ENCODE measurements at places on chromosomes 12 and 14.

DNA sequence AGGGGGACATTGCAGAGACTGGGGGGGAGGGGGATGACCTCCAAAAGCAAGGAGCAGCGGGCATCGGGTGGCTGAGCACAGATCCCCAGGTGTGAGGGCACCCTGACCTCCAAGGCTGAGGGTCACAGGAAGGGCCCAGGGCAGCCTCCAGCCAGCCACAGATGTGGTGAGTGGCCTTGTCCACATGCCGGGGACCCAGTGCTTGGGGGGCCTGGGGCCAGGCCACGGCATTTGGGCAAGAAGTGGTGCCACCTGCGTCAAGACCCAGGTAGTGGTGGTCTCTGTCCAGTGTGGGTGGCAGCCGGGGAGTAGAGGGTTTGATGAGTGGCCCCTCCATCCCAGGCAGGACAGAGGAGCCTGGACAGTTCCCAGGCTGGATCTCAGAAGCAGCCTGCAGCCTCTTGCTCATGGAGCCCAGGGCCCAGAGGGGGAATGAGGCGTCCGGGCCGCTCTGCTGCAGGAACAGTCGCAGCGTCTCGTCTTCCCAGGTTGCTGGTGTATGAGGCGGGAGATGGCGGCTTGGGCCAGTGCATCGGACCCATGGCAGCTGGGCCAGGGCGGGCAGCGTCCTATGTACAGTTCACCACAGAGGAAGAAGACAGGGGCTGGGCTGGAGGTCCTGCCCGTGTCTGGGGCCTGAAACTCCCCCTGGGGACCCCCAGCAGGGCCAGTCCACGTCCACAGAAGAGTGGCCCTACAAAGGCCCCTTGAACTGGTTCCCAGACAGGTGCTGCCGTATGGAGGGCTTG lies 33.5 kb downstream of the CCNK start:
- DNase-seq, result peak; percentile 18

DNA sequence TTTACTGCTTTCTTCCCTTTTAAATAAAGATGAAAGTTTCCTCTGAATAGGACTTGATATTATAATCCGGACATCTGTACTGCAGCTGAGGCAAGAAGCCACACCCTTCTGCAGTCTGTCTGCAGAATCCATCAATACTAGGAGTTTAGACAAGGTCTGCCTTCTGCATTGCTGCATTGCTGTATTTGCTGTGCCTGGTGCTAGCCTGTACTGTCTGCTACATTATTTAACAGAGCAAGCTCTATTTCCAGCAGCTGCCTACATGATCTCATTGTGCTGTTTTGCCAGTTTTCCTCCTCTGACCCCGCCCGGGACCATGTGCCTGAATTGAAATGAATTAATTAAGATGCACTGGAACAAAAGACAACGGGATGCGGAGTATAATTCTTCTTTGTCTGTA lies 1.7 kb downstream of the TUBA1A start:
- peak; percentile 87 for DNase-seq

GRCh38 chr14:43903209-43903608 lies 603.9 kb downstream of the FSCB start:
- DNase-seq, result no peak

DNA sequence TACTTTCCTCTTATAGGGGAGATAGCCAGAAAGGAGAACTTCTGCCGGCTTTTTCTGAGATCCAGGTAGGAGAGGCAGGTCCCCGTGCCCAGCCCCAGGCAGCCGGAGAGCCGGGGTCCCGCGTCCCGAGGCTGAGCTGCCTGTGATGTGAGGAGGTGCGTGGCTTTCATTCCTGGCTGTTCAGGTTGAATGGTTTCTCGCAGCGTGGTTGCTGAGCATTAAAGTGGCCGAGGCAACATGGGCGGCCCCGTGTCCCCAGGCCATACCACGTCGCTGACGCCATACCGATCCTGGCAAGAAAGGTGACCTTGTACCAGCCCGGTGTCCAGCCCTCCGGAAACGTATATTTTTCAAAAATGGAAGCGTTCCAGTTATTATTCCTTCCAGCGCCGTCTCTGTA lies 116.7 kb upstream of the MYL2 start:
- no peak for DNase-seq

DNA sequence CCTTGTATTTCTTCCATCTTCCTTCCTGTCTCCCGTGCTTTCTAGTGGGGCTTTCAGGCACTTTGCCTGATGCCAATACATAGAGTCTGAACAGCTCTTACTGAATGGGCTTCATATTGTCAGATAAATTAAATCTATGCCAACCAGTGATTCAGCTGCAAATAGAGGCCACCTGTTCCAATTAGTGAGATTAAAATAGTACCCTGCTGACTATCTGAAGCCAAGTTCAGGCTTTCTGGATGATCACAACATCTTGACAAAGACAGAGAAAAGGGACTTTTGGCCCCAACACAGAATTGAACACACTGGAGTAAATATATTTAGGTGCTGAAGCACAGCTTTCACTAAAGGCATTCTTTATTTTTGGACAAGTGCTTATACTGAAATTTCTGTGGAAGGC lies 11.8 kb downstream of the TMCC3 start:
- DNase-seq, result no peak

DNA sequence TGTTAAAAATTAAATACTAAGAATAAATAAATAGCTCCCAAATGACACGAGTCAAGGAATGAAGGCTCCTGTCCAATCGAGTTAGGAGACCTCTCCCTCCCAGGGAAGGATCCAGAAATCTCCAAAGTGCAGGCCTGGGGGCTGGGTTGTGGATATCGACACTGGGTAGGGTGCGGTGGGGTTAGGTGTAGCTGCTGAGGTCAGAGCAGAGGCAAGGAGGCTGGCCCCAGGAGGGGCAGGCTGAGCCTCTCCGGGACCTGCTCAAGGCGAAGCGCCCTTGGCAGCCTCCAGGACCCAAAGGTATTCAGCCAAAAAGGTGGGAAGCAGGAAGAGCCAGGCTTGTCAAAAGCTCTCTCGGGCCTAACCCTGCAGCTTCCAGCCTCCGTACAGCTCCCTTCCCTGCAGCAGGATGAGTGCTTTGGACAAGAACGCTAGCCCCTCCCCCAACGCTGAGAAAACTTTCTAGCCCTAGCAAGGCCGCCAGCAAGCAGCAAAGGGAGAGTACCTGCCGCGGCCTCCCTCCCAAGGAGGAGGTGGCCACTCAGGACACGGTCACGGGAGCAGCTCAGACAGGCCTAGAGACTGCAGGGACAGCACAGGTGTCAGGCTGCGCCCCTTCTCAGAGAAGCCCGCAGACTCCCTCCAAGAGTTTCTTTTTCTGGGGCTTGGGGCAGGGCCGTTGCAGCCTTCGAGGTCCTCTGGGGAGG lies 3.7 kb upstream of the PNMA1 start:
- no peak for DNase-seq

DNA sequence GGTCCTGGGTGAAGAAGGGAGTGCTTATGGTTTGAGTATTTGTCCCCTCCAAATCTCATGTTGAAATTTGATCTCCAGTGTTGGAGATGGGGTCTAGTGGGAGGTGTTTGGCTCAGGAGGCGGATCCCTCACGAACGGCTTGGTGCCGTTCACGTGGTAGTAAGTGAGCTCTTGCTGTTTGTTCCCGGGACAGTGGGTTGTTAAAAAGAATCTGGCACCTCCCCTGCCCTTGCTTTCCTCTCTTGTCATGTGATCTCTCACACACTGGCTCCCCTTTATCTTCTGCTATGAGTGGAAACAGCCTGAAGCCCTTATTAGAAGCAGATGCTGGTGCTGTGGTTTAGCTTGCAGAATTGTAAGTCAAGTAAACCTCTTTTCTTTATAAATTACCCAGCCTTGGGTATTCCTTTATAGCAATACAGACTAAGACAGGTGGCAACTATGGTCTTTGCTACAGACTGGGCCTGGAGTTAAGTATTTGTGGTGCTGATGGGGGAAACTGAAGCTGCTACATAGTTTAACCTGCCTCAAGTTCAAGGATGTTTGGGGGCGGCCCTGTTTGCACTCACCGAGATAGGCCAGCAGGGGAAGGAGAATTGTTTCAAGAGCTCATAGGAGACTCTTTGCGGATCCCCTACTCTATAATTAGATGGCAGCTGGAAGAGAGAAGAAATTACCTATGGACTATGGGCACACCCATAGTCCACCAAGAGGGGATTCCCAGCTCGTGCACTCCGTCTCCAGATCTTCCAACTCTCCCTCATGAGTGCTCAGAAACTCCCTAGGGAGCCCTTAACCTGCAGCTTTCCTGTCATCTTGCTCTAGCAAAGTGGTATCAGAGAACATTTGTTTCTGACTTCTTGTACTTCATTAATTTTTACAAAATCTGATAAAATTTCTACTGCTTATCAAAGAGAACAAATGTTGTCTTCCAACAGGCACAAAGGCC lies 164.6 kb downstream of the SLC15A5 start:
- DNase-seq, result no peak

GRCh38 chr14:50821510-50822464 lies 9.2 kb downstream of the NIN start:
- DNase-seq, result peak; percentile 47

DNA sequence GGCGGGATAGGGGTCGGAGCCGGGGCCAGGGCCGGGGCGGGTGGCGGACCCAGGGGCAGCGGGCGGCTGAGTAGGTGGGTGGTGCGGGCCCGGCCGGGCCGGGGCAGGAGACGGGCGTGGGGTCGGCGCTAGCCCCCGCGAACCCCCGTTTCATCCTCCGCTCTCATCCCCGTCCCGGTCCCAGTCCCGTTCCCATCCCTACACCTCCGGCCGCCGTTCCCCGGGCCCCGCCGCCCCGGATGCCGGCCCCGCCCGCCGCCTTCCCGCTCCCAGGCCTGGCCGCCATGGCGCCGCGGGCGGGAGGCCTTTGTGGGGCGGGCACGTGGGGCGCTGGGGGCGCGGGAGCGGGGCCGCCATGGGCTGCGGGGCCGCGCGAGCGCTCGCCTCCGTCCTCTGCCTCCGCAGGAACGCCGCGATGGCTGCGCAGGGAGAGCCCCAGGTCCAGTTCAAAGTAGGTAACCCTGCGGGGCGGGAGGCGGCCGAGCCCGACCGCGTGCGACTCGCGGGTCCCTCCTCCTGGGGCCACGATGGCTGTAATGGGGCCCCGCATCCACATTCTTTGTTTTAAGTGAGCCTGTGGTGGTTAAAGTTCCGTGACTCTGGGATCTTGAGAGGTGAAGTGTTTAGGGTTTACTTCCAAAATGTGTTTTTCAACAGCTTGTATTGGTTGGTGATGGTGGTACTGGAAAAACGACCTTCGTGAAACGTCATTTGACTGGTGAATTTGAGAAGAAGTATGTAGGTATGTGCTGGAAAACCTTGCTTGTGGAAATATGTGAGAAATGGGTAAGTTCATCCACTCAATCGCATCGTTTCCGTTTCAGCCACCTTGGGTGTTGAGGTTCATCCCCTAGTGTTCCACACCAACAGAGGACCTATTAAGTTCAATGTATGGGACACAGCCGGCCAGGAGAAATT lies 572 bp downstream of the RAN start:
- DNase-seq, result peak; percentile 52

GRCh38 chr14:57796556-57796955 lies 69.3 kb downstream of the SLC35F4 start:
- DNase-seq, result no peak

- peak; percentile 41 for DNase-seq
Measured at GRCh38 chr12:123389560-123390351, 5.8 kb downstream of the KMT5A start.

GRCh38 chr12:105748806-105749600 lies 389.8 kb downstream of the NUAK1 start:
- DNase-seq, result peak; percentile 86

GRCh38 chr14:71240171-71240570 lies 332.9 kb downstream of the PCNX1 start:
- no peak for DNase-seq

DNA sequence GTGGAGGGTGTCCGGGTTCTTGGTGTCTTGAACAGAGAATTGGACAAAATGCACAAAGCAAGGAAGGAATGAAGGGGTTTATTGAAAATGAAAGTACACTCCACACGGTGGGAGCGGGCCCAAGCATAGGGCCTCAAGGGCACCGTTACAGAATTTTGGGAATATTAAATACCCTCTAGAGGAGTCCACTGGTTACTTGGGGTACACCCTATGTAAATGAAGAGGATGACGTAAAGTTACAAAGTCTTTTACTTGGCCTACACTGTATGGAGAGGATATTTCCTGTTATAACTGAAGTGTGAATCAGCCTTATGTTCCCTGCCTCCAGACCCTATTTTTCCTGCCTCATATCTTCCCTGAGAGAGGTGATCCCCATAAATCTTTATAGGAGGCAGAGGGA lies 102.6 kb downstream of the RIN3 start:
- no peak for DNase-seq

DNA sequence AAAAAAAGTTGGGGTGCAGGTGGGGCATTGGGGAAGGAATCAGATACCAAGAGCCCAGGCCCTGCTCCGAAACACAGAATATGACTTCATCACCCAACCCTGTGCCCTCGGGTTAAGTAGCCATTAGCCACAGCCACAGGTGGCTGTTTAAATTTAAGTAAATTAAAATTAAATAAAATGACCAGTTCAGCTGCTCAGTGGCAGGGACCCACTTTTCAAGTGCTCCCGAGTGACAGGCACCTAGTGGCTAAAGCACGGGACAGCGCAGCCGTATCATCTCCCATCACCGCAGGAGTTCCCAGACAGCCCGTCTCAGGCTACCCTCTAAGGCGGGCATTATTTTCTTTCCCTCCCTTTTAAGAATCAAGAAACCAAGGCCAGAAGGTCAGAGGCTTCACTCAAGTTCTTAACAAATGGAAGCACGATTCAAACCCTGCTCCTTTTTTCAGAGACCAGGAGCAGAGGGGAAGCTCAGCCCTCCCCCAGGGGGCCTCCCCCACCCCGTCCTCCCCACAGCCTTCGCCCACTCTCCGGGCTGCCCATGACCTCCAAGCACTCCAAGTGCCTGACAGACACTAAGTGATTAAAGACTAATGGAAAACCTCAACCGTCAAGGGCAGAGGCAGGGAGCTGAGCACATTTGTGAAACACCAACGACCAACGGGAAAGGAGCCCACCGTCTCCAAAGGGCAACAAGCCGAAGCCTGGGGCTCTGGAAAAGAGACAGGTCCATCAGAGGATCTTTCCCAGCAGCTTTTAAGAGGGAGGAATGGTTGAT lies 5.2 kb downstream of the NCOR2 start:
- no peak for DNase-seq

GRCh38 chr12:94725375-94726168 lies 75.2 kb upstream of the TMCC3 start:
- no peak for DNase-seq

GRCh38 chr14:55454264-55455002 lies 14.0 kb upstream of the TBPL2 start:
- peak; percentile 42 for DNase-seq

DNA sequence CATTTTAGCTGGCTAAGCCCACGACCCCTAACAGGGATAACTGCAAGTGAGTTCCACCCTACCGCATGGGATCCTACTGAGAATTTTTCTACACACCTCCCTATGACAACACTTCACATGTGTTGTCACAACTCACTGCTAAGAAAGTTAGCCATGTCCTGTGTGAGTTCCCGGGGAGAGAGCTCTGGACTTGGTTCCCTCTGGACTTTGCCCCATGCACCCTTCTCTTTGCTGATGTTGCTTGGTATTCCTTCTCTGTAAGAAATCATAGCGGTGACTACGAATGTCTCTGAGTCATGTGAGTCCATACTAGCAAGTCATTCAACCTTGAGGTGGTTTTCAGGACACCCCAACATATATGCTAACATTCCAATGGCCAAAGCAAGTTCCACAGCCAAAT lies 9.5 kb upstream of the CDKN3 start:
- no peak for DNase-seq
